Activated CD4-positive, CD25-positive, alpha-beta regulatory T cell treated with anti-CD3 and anti-CD28 coated beads, Interleukin-2, amount 50 U/mL, for 16 hours (primary cell): ENCODE measurements at places on chromosomes 5 and 9.

GRCh38 chr5:147369742-147370374 lies 135.0 kb downstream of the STK32A start:
- DNase-seq: no peak

DNA sequence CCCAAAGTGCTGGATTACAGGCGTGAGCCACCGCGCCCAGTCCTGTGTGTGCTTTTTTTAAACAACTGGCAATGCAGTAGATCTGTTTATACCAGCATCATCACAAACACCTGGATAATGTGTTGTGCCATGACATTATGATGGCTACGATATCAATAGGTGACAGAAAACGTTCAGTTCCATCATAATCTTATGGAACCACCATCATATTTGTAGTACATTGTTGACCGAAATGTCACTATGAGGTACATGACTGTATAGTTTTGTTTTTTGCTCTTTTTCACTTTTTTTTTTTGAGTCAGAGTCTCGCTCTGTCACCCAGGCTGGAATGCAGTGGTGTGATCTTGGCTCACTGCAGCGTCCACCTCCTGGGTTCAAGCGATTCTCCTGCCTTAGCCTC lies 24.4 kb downstream of the ANKRD55 start:
- no peak for DNase-seq

DNA sequence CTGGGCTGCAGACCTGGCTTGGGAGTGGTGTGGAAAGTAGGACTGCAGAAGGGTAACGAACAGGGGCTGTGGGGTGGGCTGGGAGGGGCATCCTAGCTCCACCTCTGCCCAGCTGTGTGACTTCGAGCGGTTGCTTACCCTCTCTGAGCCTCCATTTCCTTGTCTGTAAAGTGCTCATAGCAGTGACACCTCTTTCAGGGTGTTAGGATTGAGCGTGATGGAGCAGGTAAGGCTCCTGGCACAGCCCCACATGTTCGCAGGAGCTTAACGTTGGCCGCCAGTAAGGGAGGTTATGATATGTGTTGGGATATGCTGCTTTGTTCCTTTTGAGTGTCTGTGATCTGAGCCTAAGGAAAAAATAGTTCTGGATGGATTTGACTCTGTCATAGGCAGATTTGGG lies 2.1 kb downstream of the NDST1 start:
- DNase-seq: no peak

DNA sequence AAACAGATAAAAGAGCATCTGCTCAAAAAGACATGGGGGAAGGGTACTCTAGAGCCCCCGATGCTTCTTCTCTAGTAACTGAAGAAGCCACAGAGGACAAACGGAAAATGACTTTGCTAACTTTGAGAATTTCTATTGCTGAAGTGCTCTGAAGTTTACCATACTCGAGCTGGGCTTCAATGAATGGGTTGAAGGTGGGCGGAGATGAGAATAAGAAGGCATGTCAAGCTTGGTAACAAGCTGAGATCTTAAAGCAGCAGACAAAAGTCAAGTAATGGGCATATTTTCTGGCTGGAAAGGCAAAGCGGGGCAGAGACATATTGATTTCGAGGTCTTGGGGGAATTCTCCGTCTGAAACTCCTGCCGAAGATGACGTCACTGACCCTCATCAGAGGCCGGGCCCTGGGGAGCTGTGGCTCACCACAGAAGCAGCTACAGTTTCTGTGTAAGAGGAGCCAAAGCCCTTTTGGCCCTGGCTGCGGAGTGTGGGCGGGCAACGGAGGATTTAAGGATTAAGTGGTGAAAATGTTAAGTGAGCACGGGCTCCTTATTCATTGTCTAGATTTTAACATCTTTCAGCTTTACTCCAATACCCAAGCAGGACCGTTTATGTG lies 115.8 kb upstream of the SLIT3 start:
- DNase-seq: no peak

- no peak for DNase-seq
These were observed 128.0 kb upstream of the IL12B start for GRCh38 chr5:159458217-159458711.

DNA sequence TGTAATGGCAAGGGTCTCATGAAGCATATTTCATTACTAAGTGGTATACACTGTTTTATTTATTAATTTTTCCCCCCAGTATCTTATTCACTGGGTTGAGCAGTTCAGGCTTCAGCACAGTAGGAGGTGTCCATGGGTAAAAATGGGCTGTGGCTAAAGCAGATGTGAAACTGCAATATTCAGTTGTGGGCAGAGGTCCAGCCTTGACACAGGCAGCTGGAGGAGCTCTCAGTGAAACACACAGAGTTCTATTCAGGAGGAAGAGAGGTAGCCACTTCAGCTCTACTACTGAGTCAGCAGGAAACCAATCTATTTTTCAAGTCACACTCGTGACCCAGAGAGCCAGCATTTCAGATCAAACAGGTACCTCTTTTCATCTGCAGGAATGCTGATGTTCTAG lies 418.3 kb downstream of the CDH10 start:
- no peak for DNase-seq
